ENCODE measurements at places on chromosomes 6 and 20.

GRCh38 chr20:9867196-9867980 lies 28.5 kb upstream of the PAK5 start:
- ATAC-seq: no peak

DNA sequence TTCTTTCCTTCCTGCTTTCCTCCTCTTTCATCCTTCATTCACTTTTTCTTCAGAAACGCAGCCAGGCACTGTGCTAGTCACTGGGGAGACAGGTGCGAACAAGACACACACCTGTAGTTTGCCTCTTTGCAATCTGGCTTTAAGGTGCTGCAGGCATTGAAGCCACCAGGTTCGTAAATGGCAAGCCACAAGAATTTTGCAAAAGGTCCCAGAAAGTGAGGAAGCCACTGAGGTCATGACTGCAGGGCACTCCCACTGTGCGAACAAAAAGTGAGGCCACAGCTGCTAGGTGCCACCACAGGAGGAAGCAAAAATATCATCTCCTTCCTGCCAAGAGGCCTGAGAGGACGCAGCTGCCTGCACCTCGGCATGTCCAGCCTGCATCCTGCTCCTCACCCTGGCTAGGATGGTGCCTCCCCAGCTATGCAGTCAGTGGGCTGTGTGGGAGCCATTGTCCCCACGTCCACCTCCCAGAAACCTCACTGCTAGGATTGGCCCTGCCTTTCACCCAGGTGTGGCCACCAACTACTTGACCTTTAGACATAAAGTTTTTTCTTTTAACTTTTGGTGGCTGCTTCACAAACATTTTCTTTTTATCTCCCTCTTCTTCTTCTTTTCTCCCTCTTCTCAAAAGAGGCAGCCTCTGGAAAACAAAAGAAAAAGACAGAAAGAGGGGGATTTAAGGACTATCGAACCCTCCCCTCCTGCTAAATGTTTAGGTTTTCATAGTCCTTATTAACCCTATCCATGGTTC lies 230.8 kb downstream of the BCAS1 start:
- ATAC-seq: no peak

- ATAC-seq: no peak
These were observed 13.7 kb upstream of the BPIFA3 start for GRCh38 chr20:33203444-33203843.

DNA sequence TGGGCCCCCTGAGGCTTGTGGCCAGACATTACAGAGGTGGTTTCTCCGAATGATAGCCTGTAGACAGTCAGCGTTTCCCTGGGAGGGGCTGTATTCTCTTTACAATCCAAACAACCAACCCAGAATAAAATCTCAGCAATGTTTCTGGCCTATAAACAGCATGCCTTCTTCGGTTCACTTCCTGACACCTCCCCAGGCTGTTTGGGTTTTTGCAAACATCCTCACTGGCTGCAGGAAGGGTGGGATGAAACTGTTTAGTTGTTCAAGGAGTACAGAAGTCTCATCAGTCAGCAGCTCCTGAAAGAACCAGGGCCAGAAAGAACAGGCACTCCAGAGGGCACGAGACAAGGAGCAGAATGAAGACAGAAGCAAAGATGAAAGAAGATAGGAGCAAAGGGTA lies 350.0 kb downstream of the QKI start:
- no peak for ATAC-seq

DNA sequence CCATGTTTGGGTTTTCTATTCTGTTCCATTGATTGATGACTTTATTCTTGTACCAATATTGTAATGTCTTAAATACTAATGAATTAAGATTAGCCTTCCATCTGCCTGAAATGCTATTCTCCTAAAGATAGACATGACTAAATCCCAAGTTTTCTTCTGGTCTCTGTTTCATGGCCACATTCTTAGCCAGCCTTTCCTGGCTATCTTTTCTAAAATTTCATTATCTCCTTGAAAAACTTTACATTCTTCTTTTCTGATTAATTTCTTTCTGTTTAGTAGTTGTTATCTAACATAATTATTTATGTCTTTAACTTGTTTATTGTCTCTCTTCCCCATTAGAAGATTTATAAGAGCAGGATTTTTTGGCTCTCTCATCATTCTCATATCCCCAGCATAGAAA lies 4.4 kb upstream of the PRIM2 start:
- ATAC-seq: no peak

- peak; percentile 98 for ATAC-seq
These were observed 4.1 kb downstream of the TTBK1 start for GRCh38 chr6:43247114-43247999.

DNA sequence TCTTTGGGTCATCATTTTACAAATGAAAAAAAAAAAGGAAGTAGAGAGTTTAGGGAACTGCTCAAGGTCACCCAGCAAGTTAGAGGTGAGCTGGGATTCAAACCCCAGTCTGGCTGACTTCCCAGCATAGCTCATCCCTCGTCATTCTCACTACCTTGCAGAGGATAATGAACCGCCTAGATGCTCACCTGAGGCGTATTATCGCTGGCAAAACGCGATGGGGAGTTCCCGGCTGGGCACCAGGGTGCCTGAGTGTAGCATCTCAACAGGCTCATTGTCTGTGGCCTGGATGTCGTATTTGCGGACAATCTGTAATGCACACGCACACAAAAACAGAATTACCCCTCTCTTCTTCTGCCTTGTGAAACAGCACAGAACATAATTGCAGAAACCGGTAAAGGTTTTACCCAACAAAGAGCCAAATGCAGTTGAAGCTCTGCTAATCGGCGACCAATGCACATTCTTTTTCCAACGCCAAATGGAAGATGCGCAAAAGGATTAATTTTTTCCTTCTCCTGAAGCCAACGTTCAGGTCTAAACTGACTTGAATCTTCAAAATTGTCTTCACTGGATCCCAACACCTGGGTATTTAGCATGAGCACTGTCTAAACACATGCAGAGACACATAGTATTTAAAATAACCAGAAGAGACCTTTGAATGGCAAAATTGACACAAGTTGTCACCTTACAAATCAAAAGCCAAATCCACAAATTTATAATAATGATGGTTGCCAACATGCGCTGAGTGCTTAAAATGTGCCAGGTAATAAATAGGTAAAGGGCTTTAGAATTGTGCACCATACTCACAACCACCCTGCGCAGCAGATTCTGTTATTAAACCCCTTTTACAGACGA lies 16.6 kb downstream of the CYP24A1 start:
- no peak for ATAC-seq

GRCh38 chr20:43727980-43728590 lies 1.3 kb upstream of the GTSF1L start:
- no peak for ATAC-seq

- ATAC-seq: peak; percentile 7
These were observed 160.5 kb upstream of the AGPAT4 start for GRCh38 chr6:161434350-161434749.

- no peak for ATAC-seq
These were observed 126.5 kb upstream of the CITED2 start for GRCh38 chr6:139500977-139501376.

GRCh38 chr6:44176762-44177509 lies 18.3 kb downstream of the CAPN11 start:
- ATAC-seq: no peak

DNA sequence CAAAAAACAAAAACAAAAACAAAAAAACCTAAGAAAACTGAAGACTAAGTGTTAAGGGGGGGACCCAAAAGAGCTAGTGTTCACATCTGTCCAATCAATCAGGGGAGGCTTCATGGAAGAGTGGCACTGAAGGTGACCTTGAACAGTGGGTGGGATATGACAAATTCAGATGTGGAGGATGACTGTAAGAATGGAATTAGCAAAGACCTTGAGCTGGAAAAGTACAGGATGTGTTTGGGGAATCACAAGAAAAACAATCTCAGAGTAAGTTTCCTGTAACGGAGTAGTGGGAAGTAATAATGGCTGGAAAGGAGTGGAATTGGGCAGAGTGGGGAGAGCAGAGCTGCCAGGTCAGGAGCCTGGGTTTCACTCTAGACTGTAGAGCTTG lies 2.9 kb upstream of the IER3 start:
- no peak for ATAC-seq

GRCh38 chr6:89284963-89285735 lies 29.9 kb downstream of the GABRR2 start:
- ATAC-seq: no peak

DNA sequence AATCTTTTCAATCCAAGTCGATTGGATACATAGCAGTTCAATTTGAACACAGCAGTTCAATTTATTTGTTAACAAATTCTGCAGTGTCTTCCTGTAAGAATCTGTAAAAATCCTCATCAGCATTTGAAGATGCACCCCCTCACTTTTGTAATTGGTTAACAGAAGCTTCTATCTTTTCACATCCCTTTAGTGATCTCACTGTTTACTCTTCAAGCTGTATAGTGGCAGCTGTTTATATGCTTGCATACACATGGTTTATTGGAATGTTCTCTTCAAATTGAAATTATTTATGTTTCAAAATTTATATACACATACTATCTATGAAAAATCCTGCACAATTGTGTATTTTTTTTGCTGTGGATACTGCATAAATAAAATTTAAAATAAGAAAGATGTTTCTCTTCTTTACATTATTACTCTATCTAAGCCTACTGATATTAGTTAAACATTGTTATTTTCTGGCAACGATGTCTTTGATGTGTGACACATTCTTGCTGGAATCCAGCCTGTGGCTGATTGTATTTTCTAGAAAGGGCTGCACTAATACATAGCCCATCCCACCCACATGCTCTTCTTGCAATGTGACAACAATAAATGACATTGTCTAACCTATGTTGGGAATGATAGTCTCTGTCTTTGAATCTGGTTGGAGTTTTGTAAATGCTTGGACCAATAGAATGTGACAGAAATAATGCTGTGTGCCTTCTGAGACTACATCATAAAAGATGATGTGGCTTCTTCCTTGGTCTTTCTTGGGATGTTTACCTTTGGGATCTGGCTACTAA lies 573.0 kb downstream of the CD109 start:
- ATAC-seq: no peak

DNA sequence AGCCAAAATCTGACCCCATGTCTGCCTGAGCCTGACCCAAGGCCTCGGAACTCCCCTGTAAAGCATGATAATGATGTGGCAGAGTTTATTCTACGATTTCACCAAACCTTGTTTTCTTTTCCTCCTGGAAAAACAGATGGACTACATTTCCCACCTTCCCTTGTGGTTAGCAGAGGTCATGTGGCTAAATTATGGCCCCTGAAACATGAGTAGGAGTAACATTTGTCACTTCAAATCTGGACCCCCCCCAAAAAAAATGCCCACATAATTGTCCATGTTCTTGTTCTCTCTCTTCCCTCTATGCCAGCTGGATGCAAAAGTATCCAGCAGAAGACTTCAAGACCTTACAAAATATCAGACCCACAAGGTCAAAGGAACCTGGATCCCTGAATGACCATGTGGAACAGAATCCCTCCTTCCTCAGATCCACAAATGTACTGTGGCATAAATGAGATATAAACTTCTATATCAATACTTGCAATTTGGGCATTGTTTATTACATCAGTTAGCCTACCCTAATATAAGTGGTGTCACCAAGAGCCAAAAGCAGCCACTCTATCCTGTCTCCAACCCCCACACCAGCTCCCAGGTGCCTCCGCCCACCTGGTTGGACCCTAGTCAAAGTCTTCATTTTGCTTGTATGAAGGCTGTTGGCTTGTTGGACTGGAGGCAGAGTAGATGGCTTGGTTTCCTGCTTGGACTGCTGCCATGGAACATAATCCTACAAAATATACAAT lies 1.4 kb downstream of the C20orf96 start:
- no peak for ATAC-seq

DNA sequence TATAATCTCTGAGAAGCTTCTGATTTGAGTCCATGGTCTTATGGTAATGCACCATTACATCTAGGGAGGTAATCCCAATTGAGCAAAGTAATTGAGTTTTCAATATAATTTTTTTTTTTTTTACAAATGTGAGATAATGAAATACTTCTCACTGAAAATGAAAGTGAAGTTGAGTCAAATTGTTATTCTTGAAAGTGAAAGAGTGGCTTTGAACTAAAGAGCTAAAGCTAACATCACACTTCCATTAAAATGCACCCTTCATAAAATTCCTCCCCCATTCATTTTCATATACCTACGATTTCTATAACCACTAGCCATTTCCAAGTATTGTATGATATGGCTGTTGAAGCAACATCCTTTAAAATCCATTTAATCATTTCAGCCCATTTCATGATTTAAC lies 149.1 kb upstream of the IMPG1 start:
- no peak for ATAC-seq

DNA sequence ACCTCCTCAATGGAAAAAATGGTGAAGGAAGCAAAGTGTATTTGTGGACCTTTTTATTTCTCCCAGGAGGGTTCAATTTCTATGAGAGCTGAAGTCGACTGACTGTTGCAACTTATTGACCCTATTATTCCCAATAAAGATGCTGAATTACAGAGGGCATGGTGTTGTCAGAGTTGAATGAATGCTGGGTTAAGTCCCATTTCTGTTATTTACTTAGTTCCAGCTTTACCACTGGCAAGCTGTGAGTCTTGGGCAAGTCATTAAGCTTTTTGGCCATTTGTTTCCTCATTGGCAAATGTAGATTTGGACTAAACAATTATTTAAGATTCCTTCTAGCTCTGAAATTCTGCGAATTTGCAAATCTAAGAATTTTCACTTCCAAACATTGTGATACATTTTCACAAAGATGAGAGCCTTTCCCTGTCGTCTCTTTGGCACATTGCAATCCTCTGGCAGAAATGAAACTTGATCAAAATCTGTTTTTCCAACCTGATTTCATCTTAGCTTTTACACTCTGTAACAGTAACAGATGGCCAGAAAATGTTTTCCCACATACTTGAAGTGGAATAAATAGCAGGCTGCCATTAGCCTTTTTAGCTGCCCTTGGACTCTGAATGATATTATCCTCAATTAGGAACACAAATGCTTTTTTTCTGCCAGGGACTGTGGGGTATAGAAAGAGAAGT lies 21.3 kb downstream of the BLTP3A start:
- ATAC-seq: no peak

GRCh38 chr6:129112591-129112990 lies 229.7 kb downstream of the LAMA2 start:
- ATAC-seq: no peak

DNA sequence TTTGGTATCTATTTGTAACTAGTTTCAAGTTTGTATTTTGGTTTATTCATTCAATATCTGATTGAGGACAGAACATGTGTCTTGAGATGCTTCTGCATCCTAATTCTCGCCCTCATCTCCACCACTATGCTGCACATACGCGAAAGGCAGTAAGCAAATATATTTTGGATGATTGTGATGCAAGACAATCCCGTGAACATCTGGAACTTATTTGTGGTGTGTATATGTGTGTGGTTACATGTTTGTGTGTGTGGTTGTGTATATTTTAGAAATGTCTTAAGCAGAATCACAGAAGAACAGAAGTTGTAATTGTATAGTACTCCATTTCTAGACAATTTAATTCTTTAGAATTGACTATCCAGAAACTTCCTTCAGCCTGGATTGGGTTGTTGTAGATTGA lies 35.1 kb upstream of the RNF144B start:
- no peak for ATAC-seq

Measured in SK-N-SH treated with all-trans-retinoic acid at 6 μM for 48 hours (cell line).